Mucosa of descending colon (tissue), 3 donors: ENCODE measurements at places on chromosomes 12 and 14. TPM values are rescaled to one million over a fixed set of nuclear protein-coding genes. Genes with fewer than 3 reads are reported as not detected.

The CHD8 gene
- 54.3 TPM for total RNA-seq

The MAGOHB gene
- 9.6 TPM for total RNA-seq

The KCNC2 gene
- total RNA-seq: 0.44 TPM

The DTX3 gene
- total RNA-seq: 7.0 TPM

The A2M gene
- total RNA-seq: 223 TPM

The SYT1 gene
- 1.4 TPM for total RNA-seq

The ENDOU gene
- not detected for total RNA-seq

The SERPINA1 gene
- total RNA-seq: 225 TPM

The RAB35 gene
- total RNA-seq: 51.3 TPM
